Cardiac fibroblast (primary cell): ENCODE measurements at places on chromosomes 2 and 18.

DNA sequence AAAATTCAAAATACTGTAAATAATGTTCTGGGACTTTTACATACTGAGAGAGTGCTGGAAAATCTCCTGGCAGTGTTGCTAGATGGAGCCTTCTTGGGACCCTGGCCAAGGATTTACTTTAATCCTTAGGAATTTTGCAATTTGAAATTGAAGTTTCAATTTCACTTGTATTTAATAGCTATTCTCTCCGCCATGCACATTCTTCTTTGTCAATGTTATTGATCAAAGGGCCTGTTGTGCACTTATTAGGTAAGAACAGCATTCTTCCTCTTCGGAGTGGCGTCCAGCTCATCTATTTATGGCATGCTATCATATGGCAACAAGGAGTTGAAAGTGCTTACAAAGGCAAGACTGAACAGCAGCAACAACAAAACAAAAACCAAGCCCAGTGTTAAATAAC, 40.1 kb upstream of the SOS1 start:
- DNase-seq = no peak

DNA sequence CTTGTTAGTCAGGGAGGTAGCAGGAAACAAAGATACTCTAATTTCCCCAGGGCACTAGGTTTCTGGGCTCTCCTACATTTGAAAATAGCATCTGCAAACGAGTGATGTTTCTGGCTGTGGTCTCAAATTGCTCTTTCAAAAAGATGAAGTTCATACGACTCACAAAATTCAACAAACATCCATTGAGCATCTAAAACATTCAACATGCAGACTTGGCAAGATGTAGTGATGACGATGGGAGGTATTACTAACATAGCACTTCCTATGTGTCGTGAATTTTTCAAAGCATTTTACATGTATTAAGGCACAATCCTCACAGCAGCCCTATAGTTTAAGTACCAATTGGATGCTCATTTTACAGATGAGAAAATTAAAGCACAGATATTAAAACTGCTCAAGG, 5.2 kb downstream of the CCBE1 start:
- peak; percentile 60 for DNase-seq

- DNase-seq = peak; percentile 79
Observed at GRCh38 chr18:70046207-70046606, 98.5 kb upstream of the CD226 start.

DNA sequence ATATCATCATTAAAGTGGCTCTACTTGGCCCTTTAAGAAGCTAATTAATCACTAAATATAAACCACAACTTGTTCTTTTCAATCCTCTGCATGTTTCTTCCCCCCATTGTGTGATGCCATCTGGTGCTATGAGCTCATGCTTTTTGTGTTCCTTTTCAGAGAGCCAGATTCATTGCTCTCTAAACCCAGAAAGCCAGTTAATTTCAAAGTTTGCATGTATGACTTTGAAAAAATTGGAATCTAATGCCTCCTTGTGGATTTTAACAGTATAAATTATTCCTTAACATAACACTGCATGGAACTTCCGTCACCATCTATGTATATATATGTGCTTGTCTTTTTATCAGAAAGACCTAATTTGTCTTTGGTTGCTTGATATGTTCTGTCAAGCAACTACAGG, 31.1 kb downstream of the TMEM178A start:
- DNase-seq = peak; percentile 94

DNA sequence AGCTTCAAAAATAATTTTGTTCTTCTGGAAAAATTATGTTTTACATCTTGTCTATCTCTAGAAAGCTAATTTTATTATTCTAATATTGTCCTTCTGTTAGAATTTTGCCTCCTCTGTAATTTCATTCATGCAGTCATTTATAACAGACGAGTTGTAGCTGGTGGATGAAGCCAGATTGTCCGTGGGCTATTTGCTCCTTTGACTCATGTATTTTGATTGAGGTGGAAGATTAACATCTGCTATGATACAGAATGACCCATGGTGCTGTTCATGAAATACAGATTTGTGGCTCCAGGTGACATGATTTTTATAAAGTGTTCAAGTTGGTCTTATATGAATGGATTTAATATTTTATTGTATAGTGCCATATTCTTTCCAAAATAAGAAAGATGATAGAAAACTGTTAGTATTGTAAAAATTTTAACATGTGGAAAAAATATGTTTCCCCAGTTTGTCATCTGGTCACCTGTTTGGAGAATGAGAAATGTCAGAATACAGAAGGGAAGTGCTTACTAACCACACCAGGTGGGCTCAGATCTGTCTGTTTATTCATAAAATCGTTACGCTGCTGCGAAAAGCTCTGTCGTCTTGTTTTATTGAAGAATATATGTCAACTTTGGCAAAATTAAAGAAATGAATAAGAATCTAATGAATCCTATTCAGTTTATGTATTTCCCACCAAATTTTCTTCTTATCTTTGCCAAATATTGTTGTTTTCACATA, 20.4 kb upstream of the L3MBTL4 start:
- DNase-seq = no peak

DNA sequence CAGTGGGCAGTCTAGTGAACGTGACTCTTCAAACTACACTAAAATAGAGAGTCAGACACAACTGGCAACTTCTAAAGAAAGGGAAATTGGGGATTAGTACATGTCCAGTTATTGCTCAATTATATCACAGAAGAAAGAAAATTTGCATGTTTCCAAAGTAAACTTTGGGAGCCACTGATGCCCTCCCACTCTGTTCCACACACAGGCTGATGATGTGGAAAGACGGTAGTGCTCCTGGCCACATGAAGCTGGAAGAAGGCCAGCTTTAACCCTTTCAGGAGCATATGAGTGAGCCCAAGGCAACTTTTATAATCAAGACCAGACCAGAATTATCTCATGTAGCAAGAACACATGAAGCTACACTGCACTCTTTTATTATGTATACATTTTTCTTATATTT, 141.0 kb downstream of the NR4A2 start:
- peak; percentile 5 for DNase-seq

DNA sequence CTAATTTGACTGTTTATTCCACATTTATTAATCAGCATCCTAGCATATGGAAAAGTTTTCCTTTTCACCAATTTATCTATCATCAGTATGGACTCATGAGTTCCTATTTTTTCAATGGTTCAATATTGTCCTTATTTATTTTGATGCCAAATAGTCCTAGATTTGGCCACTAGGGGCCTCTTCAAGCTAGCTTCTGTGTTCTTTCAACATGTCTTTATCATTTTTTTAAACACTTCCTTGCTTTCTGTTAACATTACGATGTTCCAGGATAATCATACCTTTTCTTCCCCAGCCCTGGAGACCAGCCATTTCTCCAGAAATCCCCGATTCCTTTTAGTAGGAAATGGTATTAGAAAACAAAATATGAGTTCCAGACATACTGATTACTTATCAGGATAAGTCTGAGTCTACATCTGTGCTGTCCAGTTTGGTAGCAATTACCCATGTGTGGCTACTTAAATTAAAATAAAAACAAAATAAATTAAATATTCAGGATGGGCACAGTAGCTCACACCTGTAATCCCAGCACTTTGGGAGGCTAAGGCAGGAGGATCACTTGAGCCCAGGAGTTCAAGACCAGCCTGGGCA, 70.6 kb downstream of the RPE start:
- peak; percentile 75 for DNase-seq

DNA sequence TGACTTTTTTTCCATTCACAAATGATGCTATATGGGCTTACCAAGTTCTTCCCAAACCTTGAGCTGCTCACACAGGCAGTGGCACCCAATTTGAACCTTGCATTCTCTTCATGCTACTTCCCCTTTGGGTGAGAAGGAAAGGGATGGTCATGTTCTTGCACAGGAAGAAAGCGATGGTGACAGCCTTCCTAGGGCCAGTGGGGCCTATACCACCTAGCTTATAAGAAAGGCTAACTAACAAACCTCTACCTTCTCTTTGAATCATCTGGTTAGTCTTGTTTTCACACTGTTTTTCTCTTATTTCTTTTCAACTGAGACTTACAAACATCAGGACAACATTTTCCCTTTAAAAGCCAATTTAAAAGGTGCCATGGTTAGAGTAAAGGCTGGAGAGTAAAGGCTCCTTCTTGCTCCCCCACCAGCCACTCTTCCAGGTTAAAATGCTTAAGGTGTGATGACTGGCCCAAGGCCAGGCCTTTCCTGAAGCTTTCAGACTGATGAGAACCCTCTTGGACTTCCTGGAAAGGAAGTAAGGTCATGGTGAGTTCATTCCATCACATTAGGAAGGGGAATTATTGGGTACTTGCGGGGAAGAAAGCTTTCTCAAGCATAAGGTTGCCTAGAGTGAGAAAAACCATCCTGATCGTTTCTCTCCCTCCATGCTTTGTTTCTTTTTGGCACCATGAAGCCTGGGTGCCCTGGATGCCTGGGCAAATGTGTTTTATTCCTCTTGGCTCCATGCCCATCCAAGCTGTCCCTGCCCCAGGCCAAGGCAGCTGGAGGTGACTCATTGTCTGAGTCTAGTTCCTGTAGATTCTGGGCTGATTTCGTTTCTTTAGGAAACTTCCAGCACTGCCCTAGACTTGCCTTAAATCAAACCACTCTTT, 41.4 kb upstream of the ITGB6 start:
- peak; percentile 76 for DNase-seq

DNA sequence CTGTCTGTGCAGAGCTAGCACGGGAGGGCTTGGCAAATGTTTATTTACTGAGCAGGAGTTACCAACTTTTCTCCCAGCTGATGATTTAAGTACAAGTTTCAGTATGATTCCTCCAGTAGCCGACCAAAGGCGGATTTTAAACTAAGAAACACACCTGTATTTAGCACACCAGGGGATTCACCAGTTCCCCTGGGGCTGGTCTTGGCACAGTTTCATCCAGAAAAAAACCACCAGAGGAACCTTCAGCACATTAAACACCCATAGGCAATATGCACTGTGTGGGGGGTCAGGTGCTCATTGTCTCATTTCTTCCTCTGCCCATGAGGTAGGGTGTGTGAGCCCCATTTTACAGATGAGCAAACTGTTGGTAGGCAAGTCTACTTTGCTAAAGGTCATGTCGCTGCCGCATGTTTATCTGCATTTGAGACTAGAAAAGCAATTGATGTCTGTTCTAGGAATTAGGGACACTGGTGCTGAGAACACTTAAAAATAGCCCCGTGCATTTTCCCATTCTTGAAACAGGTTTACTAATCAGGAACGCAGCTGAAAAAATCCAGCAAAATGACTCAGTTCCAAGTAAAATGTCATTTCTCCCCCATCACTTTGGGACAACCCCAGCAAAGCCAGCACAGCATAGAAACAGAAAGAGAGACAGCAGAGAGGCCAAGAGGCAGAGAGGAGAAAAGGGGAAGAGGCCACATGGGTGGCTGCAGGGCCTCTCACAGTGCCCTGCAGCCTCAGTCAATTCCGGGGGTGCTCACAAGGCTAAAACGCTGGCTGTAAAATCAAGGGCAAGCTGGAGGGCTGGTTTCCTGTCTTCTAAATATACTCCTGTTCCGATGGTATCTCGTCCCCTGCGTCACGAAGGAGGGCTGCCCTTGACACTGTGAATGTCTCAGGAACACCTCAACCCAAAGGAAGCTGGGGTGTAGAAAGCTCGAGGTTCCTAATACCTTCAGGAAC, 166.8 kb upstream of the ID2 start:
- no peak for DNase-seq

- DNase-seq = no peak
Observed at GRCh38 chr2:102025583-102026267, 34.0 kb downstream of the IL1R2 start.

GRCh38 chr18:13372531-13372951, 154.0 kb downstream of the LDLRAD4 start:
- DNase-seq = no peak

- no peak for DNase-seq
Observed at GRCh38 chr2:176280156-176280555, 10.9 kb downstream of the MTX2 start.

DNA sequence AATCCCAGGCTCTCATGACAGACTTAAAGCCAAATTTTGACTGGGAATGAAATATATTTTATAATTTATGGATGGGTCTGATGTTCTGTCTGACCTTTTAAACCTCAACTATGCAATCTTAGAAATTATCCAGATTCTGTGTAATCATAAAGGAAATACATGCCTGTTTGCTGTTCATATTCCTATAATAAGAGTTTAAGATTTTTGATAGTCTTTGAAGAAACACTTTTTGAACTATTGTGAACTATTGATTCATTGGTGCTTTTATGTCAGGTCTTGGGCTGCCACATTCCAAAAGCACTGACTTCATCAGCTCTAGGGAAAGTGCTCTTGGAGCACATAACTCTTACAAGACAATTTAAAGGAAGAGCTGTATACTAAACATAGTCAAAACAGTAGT, 64.2 kb downstream of the CCDC150 start:
- peak; percentile 41 for DNase-seq

DNA sequence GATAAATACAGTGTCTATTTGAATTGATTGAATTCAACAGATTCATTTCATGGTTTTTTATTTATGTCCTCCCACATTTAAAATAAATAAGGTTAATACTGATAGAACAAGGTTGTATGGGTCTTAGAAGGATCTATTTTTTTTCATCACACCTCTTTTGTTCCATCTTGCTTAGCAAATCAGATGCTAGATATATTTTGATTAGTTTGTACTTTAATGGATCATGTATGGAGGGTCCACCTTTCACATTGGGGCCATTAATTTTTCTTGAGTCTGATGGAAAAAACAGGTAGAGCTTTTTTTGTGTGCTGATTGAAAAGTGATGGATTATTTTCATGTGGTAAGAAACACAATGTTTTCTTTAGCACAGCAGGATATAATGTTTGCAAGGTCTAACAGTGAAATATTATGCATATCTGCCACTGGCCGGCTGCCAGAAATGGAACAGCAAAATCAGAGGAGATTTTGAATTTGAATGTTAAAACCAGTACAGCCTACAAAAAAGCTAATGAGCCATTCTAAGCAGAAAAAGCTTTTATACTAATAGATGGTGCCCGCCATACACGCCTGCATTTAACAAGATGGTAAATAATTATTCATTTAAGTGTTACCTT, 188.1 kb upstream of the ETAA1 start:
- DNase-seq = no peak

DNA sequence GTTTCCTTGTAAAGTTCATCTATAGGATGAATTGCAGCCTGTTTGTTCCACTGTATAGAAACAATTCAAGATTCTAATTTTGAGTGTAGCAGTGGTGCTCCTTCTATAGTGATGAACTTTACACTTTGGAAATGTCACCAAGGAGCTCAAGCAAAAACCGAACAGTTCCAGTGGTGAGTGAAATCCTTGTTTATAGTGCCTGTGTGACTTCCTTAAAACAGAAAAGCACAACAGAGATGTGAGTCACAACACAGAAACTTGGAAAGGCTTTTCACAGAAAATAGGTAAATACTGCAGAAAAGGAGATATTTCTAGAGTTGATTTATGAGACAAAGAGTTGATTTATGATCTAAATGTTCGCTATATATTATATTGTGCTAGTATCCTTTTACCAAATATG, 482.0 kb downstream of the PTPRM start:
- DNase-seq = no peak
